Natural killer cell treated with Interleukin-12 subunit alpha and Interleukin-12 subunit beta and Interleukin-15 and Interleukin-18, amount 100 ng/mL, for 72 hours (primary cell): ENCODE measurements at places on chromosomes 5 and 9. TPM values are rescaled to one million over a fixed set of nuclear protein-coding genes. Genes with fewer than 3 reads are reported as not detected.

- DNase-seq, result peak; percentile 65
Measured at GRCh38 chr5:39176759-39177630, 42.4 kb downstream of the FYB1 start.

DNA sequence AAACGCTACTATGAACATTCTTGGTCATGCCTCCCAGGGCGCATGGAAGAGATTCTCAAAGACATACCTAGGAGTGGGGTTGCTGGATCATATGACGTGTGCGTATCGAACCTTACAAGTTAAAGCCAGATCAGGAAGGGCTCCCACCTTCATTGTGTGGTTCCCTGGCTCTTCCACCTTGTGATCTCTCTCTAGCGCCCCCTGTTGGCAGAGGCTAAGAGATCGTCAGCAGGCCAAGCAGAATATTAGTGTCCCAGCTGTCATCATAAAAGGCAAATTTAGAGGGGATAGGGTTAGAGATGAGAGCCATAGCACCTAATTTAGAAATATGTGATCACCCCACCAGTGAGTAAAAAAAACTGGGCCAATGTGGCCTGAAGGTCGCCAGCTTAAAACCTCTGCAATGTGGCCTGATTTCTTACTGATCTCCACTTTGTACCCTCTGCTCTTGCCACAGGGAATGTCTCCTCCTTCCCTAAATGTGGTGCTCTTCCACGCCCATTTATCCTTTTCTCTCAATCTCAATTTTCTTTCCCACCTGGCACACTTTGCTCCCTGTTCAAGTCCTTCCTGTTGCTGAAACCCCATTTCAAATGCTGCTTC is 91.7 kb upstream of the SHB start:
- DNase-seq, result no peak

DNA sequence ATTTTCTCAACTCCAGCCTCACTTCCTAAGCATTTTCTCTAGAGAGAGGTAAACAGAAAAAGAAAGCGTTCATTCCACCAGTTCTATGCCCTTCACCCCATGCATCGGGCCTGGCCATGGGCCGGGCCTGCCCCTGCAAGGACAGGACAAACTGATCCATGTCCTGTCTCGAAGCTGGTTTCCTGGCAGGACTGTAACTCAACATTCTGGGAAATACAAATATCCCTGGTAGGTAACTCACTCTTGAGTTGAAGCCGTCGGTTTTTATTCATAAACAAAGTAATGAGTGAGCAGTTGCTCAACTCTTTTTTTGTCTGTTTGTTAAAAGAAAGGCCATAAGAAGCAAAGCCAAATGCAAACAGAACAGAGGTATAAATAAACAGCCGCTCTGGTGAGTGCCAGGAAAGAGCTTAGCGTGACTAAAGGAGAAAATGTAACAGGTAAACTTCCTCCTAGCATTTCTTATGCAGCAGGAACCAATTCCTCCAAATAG is 64.4 kb upstream of the DNAH5 start:
- DNase-seq, result no peak

GRCh38 chr5:20537911-20538703 is 550.1 kb upstream of the CDH18 start:
- no peak for DNase-seq

DNA sequence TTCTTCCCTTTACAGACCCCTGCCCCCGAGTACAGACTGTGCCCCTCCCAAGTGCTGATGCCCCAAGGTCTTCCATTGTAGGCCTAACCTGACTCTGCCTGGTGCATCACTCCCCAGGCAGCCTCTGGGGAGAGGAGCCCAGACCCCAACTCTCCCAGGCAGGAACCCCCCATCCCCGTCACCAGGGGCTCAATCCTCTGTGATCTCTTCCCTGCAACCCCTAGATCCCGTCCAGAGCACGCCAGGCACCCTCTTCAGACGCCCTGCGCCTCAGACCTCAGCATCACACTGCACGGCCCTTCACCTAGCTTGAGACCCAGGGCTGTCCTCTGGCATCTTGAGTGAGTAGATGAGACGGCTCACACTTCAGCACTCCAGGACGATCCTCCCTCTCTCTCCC is 6.4 kb upstream of the EGR1 start:
- no peak for DNase-seq

GRCh38 chr9:89929673-89930480 is 325.1 kb downstream of the GADD45G start:
- no peak for DNase-seq

DNA sequence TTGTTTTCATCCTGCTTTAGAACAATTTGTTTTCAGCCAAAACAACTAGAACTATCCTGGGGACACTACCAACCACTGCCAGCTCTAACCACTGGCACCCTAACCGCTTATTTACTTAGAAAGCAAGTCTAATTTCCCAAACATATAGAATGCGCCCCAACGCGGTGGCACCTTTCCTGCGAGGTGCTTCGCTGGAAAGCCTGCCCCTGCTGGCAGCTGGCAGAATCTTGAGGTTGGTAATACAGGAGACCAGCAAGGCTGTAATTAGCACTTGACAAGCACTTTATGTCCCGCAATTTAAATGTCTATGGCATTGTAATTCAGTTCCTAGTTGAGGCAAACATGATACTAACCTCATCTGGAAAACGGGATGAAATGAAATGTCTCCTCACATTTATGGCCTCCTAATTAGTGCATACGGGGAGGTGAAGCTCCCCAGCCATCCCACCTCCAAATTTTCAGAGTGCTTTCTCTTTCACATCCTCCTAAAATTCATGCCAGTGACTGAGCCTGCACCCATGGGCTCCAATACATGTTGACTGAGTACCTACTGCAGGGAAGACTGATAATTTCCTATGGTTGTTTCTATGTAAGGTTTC is 30.4 kb downstream of the GABBR2 start:
- DNase-seq, result no peak

- DNase-seq, result no peak
Measured at GRCh38 chr9:113361304-113362018, 12.1 kb downstream of the BSPRY start.

- DNase-seq, result no peak
Measured at GRCh38 chr5:53749621-53750020, 189.2 kb downstream of the NDUFS4 start.

GRCh38 chr5:68838157-68838718 is 255.6 kb upstream of the SLC30A5 start:
- no peak for DNase-seq

DNA sequence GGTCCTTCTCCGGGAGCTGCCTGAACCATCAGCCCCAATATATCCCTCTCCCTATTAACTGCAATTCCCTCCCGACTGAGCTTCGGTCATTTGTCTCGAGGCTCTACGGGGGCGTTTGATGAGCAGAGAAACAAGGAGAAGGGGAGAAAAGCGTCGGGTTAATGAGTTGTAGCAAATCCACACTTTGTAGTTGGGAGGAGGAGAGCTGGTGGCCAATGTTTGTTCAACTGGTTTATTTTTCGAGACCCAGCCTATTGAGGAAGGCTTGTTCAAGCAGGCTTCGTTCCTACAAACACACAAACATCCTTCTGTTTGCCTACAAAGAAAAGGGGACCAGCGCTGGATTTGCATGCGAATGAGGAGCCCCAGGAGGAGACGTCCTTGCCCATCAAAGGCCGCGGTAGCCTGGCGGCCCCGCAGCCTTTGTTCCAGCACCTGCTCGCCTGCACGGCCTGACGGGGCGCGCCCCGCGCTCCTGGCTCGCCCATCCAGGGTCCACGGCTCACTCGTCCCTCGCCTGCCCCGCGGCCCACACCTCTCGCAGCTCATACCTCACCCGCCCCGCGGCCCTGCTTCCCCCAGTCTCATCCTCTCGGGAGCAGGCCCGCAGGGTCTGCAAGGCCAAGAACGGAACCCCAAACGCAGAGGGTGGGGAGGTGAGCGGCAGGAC is 4.6 kb downstream of the FOXD1 start:
- DNase-seq, result no peak

DNA sequence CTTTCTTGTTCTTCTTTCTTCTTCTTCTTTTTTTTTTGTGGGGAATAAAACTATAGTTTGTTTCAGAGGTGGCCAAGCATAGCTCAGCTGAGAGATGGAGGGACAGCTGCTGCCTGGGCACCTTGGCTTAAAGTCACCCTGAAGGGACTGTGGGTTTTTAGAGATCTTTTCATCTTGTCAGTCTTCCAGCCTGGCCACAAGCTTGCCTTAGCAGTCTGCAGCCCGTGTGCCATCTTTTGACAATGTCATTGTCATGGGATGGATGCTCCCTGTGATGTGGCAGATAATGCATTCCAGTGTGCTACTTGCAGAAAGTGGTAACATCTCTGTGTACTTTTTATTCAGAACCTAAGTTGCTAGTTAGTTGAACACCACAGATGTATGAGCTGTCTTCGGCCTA is 280.8 kb downstream of the FANCC start:
- DNase-seq, result no peak

DNA sequence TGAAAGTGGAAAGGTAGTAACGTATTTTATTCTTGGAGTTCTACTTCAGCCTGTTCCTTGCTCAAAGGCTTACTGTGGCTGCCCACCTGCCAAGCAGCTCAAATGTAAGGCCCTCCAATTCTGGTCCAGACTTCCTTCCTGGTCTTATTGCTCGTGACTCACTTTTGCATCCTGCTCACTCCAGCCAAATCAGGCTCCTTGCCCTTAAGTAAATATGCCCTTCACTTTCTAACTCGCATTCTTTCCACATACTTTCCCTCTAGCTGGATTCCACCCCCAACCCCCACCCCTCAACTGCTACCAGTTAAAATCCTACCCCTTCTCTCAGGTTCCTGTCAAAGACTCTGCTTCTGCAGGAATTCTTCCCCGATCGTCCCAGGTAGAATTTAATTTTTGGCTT is 96.6 kb downstream of the GALNT10 start:
- no peak for DNase-seq

DNA sequence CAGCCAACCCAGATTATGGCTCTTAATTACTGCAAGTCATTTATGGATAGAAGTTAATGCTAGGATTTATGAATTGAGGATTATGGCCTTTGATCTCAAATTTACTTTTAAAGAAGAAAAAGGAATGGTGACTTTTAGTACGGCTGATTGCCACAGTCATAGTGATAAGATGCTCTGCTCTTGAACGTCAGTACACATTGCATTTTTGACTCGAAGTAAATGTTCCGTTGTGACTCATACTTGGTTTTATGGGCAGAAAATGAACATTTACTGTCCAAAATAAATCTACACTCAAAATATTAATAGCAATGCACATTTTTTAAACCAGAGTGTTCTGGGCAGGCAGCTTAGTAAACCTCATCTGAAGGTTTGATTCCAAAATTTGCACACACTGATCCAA is 830 bp downstream of the ADAMTSL1 start:
- DNase-seq, result no peak

- no peak for DNase-seq
Measured at GRCh38 chr5:159449925-159450324, 119.6 kb upstream of the IL12B start.

DNA sequence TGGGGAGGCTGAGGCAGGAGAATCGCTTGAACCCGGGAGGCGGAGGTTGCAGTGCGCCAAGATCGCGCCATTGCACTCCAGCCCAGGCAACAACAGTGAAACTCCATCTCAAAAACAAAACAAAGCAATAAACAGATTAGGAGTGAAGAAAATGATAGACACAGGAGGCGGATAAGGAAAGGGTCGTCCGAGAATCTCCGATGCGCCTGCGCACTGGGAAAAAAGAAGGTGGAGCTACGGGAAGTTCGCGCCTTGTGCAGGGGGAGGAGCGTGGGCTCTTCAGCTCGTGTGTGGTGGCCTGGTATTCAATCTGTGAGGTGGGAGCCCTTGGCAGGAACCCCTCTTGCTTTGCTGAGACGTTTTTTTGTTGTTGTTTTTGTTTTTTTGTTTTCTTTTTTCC is 47.3 kb downstream of the GNA14 start:
- no peak for DNase-seq

DNA sequence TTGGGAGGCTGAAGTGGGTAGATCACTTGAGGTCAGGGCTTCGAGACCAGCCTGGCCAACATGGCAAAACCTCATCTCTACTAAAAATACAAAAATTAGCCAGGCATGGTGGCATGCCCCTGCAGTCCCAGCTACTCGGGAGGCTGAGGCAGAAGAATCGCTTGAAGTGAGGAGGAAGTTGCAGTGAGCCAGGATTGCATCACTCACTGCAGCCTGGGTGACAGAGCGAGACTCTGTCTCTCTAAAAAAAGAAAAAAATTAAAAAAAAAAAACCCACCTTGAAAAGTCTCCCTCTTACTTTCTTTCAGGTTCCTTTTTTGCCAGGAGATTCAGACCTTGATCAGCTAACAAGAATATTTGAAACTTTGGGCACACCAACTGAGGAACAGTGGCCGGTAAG is 34.2 kb downstream of the CDK7 start:
- no peak for DNase-seq

- no peak for DNase-seq
Measured at GRCh38 chr5:34863946-34864345, 25.0 kb downstream of the TTC23L start.

DNA sequence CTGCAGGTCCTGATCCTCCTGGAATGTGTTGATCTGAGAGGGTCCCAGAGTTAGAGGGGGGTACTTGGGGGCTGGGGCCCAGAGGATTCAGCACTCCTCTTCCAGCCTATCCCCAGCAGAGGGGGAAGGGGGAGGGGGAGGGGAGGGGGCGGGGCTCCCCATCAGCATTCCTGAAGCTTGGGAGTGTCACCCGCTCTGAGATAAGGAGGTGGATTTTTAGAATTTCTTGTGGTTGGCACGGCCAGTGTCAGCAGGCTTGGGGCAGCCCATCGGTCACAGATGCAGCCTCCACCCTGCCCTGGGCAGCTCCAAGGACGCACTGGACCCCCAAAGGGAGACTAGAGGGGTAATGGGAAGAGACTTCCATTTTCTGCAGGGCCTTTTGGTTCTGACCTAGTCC is 5.3 kb downstream of the FGF18 start:
- no peak for DNase-seq

GRCh38 chr5:77022511-77023417 is 7.4 kb upstream of the AGGF1 start:
- DNase-seq, result no peak

Gene F12
- 0.45 TPM for total RNA-seq

Gene PCDHGC4
- 0.26 TPM for total RNA-seq

Gene CXCL14
- total RNA-seq, result not detected

Gene ZNF608
- total RNA-seq, result 0.47 TPM

Gene KIF27
- total RNA-seq, result 2.6 TPM

Gene TAF11L10
- total RNA-seq, result not detected

Gene OBP2B
- not detected for total RNA-seq

Gene TERT
- not detected for total RNA-seq
